ENCODE measurements at places on chromosomes 2 and 18. TPM values are rescaled to one million over a fixed set of nuclear protein-coding genes. Genes with fewer than 3 reads are reported as not detected.

Gene CDH19
- total RNA-seq: not detected

Gene NT5C1B
- total RNA-seq: not detected

Gene EFR3B
- total RNA-seq: 0.22 TPM

Gene MROH2A
- not detected for total RNA-seq

Gene SERPINB2
- 28.1 TPM for total RNA-seq

Gene CCDC85A
- 15.4 TPM for total RNA-seq

Gene NLRC4
- not detected for total RNA-seq

Gene NTSR2
- not detected for total RNA-seq

Gene AMER3
- total RNA-seq: not detected

Gene COL6A3
- total RNA-seq: 0.72 TPM

Gene UGT1A9
- not detected for total RNA-seq

Gene CYTIP
- total RNA-seq: 0.13 TPM

Gene NCK2
- total RNA-seq: 25.3 TPM

Gene LIMS4
- 11.6 TPM for total RNA-seq

Gene FABP1
- total RNA-seq: not detected

Gene CRYGC
- not detected for total RNA-seq

Gene PXDN
- 149 TPM for total RNA-seq

Gene FOXI3
- total RNA-seq: not detected

Gene AQP12A
- total RNA-seq: not detected

Gene DOK6
- not detected for total RNA-seq

Gene UGT1A8
- total RNA-seq: not detected

Gene CABYR
- total RNA-seq: 5.5 TPM

Gene HJURP
- total RNA-seq: 42.0 TPM

Gene TUBA4B
- not detected for total RNA-seq

Gene ASPRV1
- total RNA-seq: 0.14 TPM

Gene WDSUB1
- 6.1 TPM for total RNA-seq

Gene ACADL
- not detected for total RNA-seq

Gene GKN1
- not detected for total RNA-seq

Gene REG3G
- not detected for total RNA-seq

Gene SLC16A14
- 0.13 TPM for total RNA-seq

Gene CYP27C1
- total RNA-seq: not detected

Gene GREB1
- total RNA-seq: 0.13 TPM

Gene ALLC
- not detected for total RNA-seq

Gene MAB21L4
- total RNA-seq: under 0.01 TPM

Gene TXNL4A
- 117 TPM for total RNA-seq

Gene ZNF804A
- total RNA-seq: under 0.01 TPM

Gene PLGLB1
- not detected for total RNA-seq

Gene CNNM3
- 9.6 TPM for total RNA-seq

Gene COBLL1
- 30.2 TPM for total RNA-seq

Gene CD207
- total RNA-seq: not detected

Gene NPHP1
- total RNA-seq: 6.1 TPM

Gene LIMS3
- 5.3 TPM for total RNA-seq

Gene MERTK
- 34.6 TPM for total RNA-seq

Gene CMPK2
- 1.1 TPM for total RNA-seq

Gene ANKRD30B
- total RNA-seq: not detected

Gene GPR155
- total RNA-seq: 2.3 TPM

Gene FRZB
- total RNA-seq: not detected

Gene LGALSL
- total RNA-seq: 4.7 TPM

Gene AKAIN1
- total RNA-seq: not detected

Gene SP5
- total RNA-seq: not detected

Gene ATP6V1C2
- not detected for total RNA-seq

Gene MEP1B
- total RNA-seq: not detected

Gene MC5R
- not detected for total RNA-seq

Gene IL36A
- not detected for total RNA-seq

Gene SEPTIN2
- total RNA-seq: 564 TPM

Gene TSHZ1
- total RNA-seq: 7.7 TPM

Gene TUBA3D
- not detected for total RNA-seq

Gene REG3A
- total RNA-seq: not detected

Gene CNGA3
- under 0.01 TPM for total RNA-seq

Gene IL1RL1
- total RNA-seq: 159 TPM

Measured in thoracic aorta endothelial cell (primary cell).